ENCODE measurements at places on chromosomes 13 and 19. TPM values are rescaled to one million over a fixed set of nuclear protein-coding genes. Genes with fewer than 3 reads are reported as not detected.

The ZNF611 gene
- 7.3 TPM for total RNA-seq

The PNMA8A gene
- 45.4 TPM for total RNA-seq

The CD177 gene
- 0.99 TPM for total RNA-seq

The KLK6 gene
- total RNA-seq: 0.24 TPM

The TUBA3C gene
- not detected for total RNA-seq

GRCh38 chr13:113938716-113939115 lies 35.2 kb downstream of the C13orf46 start:
- DNase-seq: no peak

DNA sequence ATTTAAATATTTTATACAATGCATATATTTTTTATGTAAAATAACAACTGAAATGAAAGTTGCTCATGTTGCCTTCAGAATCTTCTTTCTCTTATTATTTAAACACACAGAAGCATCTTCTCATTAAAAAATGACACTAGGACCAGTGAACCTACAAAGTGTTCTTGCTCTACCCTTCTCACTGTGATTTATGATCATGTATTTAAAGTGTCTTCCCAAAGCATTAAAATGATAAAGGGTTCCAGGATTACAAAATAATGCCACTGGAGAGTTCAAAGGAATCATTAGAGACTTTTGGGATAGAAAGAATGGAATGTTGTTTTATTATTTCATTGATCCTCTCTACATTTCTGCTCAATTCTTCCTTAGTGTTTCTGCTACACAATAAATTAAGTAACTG lies 643.6 kb upstream of the SLITRK1 start:
- no peak for DNase-seq

- DNase-seq: no peak
These were observed 4.6 kb upstream of the EPS15L1 start for GRCh38 chr19:16476401-16476800.

DNA sequence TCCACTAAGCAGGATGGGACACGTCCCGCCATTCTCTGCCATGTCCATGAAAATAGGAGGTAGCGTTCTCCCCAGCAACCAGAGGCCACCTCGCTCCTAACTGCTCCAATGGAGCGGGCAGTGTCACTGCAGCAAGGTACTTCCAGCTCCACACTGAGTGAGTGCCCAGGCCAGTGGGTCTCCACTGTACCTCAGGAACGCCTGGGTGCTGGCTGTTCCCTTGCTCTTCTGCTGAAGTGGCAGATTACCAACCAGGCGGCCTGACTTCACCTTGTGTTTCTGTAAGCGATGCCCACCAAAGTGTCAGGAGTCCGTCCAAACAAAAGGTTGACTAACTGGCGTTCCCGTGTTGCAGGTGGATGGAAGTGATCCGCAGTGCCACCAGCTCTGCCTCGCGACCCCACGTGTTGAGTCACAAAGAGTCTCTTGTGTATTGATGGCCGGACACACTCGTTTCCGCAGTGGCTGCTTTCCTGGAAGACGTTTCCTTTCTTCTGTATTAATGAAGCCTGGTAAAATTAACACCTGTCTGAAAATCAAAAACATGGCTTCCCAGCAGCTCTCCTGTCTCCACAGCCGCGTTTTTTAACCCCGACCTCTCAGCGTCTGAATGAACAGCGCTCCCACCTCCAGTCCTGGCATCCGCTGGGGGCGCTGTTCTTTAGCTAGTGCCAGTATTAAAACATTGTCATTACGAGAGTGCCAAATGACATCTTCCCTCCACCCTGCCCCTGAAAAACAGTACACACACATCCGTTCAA lies 128.8 kb downstream of the STK24 start:
- DNase-seq: no peak

DNA sequence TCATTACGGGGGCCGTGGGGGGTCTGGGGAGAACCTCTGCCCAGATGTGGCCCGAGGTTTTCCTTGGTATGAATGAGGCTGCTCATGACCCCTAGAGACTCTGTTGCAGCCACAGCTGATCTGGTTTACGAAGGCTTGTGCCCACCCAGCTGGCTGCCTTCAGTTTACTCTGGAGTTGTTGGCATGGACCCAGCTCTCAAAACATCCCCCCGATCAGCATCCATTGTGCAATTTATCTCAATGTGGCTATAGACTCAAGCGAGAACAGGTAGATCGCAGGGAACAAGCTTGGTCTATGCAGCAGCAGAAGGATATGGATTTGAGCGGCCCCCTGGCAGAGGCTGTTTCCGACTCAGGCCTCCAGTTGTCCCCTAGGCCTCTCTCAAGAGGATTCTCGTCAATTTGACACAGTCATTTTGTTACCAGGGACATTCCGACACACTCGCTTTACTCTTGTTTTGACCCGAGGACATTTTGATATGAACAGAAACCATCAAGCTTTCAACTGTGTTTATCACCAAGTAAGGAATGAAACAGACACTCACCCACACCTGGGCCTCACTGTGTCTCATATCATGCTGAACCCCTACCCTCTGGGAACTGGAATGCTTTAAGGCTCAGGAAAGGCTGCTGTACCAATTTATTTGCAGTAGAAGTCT lies 161.5 kb downstream of the KATNAL1 start:
- DNase-seq: peak; percentile 36

DNA sequence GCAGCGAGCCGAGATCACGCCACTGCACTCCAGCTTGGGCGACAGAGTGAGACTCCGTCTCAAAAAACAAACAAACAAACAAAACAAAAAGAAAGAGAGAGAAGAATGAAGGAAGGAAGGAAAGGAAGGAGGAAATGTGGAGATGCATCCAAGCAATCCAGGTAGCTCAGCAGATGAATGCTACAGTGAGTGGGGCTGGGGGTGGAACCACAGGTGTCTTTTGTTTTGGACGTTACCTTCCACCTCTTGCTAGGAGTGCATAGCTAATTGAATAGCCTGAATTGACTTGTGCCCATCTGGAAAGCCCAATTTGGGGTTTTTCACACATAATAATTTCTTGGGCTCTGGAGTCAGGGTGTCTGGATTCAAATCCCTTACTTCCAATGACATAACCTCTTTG lies 66.0 kb upstream of the GTF3A start:
- DNase-seq: no peak

DNA sequence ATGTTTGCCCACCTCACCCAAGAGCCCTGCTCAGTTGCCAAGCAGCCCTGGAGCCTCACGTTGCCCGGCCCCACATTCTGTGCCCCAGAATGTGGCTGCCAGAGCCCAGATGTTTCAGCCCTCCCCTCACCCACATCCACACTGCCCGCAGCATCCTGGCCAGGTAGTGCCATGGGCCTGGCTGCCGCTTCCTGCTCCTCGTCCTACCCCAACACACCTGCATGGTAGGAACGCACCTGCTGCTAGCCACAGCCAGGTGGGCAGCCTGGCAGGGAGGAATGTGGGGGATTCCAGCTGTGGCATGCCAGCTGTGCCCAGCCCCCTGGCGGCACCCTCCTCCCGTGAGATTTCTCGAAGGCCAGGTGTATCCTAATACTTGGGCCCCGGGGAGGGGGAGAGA lies 7.5 kb upstream of the NFIX start:
- no peak for DNase-seq

DNA sequence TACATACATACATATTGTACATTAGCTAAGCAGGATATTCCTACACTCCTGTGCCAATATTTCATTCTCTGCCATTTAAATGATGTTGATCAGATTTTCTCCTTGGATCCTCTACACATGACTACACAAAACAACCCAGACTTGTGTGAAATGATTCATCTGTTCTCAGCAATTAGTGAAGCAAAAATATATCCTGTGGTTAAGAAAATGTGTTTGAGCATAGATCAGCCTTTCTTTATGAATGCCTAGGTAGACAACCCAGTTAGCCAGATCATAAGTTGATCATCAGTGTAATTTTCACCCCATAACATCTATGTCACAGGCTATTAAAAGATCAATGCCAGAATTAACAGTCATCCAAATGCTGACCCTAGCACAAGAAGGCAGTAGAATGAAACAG lies 275.2 kb upstream of the EDNRB start:
- no peak for DNase-seq

- no peak for DNase-seq
These were observed 14.8 kb upstream of the PROZ start for GRCh38 chr13:113143466-113144254.

GRCh38 chr19:55086730-55087541 lies 11.3 kb downstream of the EPS8L1 start:
- DNase-seq: no peak

- no peak for DNase-seq
These were observed 34.1 kb downstream of the PSG5 start for GRCh38 chr19:43152214-43152613.

GRCh38 chr13:43301346-43301969 lies 278.1 kb downstream of the DNAJC15 start:
- DNase-seq: no peak

GRCh38 chr13:44350775-44351504 lies 22.7 kb upstream of the SERP2 start:
- DNase-seq: no peak

DNA sequence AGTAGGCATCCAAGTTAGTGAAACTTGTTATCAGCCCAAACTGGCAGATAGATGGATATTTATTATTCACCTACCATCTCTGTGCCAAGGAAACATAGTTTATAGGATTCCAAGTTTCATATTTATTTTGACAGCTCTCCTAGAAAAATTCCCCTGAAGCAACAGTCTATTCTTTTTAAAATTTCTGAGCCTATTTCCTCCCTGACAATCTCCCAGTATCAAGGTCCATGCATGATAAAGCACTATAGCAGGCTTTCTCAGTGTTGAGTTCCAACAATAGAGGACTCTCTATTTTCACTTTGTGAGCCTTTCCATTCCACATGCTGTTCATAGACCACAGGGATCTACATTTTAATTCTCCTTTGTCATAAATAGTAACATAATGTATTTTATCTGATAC lies 312.6 kb downstream of the SLITRK6 start:
- DNase-seq: no peak

- no peak for DNase-seq
These were observed 191.6 kb downstream of the DLEU7 start for GRCh38 chr13:50651922-50652321.
